ENCODE measurements at places on chromosomes 12 and 14. TPM values are rescaled to one million over a fixed set of nuclear protein-coding genes. Genes with fewer than 3 reads are reported as not detected.

The ADAM21 gene
- 0.65 TPM for total RNA-seq

The CDK4 gene
- 62.0 TPM for total RNA-seq

The NKX2-1 gene
- total RNA-seq = not detected

The LAG3 gene
- 0.97 TPM for total RNA-seq

The UTP20 gene
- 8.8 TPM for total RNA-seq

The LTBP2 gene
- 43.3 TPM for total RNA-seq

The CHGA gene
- total RNA-seq = not detected

The E2F7 gene
- 0.16 TPM for total RNA-seq

- DNase-seq = no peak
Measured at GRCh38 chr12:116879509-116880212, 1.6 kb downstream of the HRK start.

DNA sequence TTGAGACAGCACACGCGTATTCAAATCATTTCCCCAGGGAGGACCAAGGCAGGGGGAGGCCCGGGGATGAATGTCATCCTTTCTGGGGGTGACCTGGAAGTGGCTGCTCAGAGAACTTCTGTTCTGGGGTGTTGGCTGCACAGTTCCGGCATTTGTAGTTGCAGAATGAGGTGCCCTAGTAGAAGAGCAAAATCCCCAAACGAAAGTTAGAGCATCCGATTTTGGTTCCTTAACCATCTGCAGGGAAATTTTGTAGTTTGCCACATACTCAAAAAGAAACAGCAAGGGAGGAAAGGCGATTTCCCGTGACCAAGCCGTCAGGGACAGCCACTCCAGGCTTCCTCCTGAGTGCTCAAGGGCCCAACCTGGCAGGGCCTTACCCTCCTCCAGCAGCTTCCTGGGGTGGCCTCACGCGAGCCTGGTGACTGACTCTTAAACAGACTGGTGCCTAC is 13.0 kb upstream of the TRAF3 start:
- DNase-seq = no peak

GRCh38 chr12:48978291-48978740 is at the start of gene WNT1:
WNT1 (plus strand) TSS chr12:48978322; CDS start chr12:48978651, 329 bp downstream.
- DNase-seq = no peak

- no peak for DNase-seq
Measured at GRCh38 chr12:51076236-51076930, 7.0 kb downstream of the CSRNP2 start.

- DNase-seq = peak; percentile 32
Measured at GRCh38 chr12:88241862-88242570, 99.9 kb downstream of the TMTC3 start.

DNA sequence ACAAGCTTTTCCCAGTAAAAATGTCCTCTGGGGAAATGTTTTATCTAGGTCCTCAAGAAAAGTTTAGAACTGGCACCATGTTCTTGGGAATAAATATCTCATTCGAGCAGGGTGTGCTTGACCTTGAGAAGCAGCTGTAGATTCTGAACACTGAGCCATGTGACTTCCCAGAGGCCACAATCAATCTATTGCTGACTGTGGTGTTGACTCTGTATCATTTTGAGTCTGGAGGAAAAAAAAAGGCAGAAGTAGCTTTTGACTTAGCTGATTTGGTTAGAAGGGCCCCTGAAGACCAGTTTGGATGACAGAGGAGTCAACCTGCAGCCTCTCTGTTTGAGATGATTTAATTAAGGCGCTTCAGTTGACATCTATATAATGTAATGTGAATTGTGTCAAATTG is 592.4 kb upstream of the SEL1L start:
- DNase-seq = no peak

- DNase-seq = no peak
Measured at GRCh38 chr14:68407285-68407684, 385.6 kb downstream of the ZFP36L1 start.

DNA sequence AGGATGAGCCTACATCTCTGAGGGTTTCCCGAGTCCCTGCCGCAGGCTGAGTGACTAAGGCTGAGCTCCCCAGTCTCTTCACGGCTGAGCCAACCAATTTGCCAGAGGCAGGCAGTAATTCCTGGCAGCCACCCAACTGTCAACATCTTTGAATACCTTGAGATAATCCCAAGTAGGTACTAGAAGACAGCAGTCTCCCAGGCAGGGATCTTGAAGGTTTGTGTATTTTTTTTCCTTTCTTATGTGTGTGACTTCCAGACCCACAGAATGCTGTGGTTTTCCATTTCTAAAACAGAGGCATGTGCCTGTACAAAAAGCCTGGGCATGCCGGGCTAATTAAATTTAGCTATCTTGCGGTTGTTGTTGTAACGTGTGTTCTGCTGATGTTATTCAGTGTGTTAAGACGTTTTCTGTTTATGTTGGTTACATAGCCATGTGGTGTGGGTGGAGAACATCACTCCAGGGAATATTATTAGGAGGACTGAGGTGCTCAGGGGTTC is 155.5 kb downstream of the ANO2 start:
- DNase-seq = no peak

DNA sequence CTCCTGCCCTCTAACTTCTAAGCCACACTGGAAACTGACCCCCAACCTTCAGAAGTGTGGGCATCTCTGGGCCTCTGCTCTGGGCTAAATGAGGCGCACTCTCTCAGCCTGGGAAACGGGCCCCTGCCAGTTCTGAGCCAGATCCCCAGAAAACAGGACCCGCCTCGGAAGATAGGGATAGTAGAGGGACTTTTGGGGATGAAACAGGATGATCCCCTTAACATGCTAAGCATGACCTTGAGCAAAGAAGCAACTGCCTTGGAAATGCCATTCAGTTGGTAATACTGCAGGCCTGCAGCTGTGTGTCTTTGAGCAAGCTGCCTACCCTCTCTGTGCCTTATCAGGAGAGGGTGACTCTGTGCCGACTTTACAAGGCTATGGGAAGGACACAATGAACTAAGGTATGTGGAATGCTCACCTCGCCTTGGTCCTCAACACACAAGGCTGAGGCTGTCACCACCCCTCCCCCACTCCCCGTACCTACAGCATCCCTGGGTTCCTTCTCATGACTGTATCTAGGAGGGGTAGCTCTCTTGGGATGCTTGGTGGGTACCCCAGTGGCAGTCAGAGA is 54.0 kb downstream of the NCOR2 start:
- no peak for DNase-seq

GRCh38 chr12:128783129-128783574 is 40.6 kb downstream of the SLC15A4 start:
- DNase-seq = no peak

DNA sequence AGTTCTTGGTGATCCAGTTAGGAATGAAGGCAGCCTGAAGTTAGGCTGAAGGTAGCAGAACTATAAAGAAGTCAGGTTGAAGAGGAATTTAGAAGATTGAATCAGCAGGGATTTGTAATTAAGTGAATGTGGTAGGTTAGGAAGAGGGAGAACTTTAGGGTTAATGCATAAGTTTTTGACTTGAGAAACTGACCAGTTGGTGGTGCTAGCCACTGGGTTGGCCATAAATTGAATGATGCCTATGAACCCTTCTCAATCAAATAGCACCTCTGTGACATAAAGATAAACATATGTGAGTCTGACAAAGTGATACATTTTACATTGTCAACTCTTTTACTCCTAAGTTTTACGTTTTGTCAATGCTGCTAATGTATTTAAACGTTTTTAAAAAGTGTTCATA is 290.6 kb upstream of the NAV3 start:
- no peak for DNase-seq

DNA sequence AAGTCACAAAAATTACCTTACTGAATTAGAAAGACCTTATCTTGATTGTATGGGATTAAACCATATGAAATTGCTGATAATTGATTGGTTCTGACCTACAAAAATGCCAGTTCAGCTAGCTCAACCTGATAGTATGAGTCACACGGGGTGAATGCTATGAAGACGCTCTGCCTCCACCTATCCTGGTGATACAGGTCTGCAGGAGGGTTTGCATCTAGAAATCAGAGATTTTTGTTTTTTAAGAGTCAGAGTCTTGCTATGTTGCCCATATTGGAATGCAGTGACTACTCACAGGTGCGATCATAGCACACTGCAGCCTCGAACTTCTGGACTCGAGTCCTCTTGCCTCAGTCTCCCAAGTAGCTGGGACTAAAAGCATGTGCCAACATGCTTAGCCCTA is 120.4 kb downstream of the HMGA2 start:
- DNase-seq = no peak

- DNase-seq = no peak
Measured at GRCh38 chr12:61808856-61809255, 451.3 kb upstream of the USP15 start.

DNA sequence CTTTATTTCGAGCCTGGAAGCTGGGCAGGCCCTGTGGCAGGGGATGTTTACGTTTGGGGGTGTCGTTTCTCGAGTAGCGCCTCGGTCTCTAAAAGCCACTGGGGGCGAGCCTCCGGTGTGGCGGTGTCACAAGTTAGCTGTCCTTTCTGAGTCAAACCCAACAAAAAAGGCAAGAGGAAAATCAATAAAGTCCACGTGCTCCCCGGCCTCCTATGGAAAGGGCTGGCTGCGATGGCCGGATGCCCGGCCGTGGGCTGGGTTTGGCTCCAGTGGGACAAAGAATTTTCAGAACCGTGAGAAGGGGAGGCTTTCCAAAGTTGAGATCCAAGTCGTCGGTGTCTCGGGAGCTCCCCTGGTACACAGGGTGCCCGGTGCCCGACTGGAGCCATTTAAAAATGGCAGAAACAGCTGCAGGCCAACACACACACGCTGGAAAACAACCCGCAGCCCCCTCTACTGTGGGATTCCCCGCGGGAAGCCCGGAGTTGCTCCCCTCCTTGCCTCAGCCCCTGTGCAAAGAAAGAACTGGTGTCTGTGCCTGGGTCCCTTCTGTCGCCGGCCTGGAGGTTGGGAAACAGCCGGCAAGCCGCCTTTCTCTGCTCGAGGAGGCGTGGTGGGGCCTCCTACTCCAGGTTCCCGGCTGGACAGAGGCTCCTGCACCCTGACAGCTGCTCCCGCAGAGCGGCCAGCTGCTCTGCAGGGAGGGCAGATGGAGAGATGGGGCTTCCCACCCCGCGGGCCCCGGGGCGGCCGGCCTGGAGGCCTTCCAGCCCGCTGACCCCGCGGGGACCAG is 1.9 kb downstream of the BCL7A start:
- DNase-seq = peak; percentile 77

DNA sequence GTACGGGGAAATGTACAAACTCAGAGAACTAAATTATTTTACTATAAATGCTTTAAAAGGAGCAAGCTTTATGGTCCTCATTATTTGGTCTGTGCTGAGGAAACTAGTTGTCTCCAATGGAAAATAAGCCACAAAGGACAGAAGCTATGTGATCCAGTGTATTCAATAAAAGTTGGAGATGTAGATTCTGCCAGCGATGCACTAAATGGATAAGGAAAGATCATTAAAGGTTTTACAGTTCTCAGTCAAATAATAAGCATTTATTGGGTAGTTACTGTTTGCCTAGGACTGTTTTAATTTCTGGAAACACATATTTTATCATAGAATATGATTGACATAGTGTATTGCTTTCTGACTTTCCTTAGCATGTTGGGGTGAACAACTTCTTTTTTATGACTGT is 458.9 kb upstream of the STXBP6 start:
- no peak for DNase-seq

DNA sequence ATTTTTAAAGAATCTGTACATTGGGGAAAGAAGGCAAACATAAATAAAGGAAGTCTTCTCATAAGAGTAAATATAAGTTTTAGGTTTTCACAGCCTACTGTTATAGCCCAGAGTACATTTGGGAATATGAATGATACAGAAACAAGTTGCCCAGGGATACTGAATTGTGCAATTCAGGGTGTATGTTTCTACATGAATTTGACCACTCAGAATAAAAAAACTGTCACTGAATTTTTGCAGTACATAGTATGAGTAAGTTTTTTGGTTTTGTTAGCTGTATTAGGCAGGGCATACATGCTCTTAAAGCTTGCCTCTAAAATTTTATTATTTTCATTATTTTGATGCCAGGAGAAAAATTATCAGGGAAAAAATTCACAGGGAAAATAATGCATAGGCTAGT is 6.6 kb upstream of the PCNX4 start:
- no peak for DNase-seq

DNA sequence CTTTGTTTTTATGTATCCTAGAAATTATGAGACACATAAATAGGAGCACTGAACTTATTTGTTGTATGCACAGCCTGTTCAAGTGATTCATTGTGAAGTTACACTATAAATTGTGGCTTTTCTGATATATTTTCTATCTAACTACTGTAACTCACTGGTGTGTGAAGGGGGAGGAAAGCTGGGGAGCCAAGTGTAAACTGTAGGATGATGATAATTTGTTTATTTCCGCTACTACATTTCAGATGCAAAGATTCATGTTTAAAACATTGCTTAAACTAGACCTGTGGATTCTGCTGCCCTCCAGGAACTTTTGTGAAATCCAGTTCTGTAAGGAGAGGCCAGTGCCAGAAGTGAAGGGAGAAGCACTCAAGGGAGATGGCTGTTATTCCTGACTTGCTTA is 3.3 kb downstream of the TMTC2 start:
- no peak for DNase-seq

DNA sequence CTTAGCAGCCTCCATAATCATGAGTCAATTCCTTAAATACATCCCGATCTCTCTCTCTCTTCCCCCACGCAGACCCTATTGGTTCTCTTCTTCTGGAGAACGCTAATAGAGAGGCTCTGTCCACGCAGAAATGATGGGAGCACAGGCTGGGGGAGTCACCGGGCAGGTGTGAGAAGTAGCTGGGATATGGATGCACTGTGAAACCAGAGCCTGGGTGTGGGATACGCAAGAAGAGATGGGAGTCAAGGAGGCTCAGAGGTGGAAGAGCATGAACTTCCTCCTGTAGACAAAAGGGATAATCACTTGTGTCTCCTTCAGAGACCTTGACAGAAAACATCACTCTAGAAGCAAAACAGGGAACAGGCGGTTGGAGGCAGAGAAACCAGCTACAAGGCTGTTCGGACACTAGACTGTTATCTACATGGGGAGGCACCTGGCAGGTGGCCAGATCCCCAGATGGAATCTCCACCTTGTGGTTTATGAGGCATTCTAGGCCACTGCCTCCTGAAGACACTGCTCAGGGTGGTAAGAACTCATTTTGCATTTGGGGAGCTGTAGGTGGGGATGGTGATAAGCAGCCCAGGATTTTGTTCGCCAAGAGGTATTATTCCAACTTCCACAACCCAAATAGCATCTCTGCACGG is 7.2 kb upstream of the SELPLG start:
- peak; percentile 51 for DNase-seq

DNA sequence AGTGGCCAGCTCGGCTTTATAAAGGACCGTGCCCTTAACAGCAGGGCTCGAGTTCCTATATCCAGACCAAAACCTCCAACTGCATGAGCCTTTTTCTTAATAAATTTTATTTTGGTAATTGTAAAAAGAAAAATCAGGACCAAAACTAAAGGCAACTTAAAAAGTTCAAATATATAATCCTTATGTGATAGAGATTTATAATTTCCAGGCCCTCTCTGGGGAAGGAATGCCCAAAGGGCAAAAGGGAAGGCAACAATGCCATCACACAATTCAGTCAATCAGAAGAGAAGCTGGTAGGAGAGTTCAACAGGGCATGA is 401 bp upstream of the IPO4 start:
- DNase-seq = no peak

DNA sequence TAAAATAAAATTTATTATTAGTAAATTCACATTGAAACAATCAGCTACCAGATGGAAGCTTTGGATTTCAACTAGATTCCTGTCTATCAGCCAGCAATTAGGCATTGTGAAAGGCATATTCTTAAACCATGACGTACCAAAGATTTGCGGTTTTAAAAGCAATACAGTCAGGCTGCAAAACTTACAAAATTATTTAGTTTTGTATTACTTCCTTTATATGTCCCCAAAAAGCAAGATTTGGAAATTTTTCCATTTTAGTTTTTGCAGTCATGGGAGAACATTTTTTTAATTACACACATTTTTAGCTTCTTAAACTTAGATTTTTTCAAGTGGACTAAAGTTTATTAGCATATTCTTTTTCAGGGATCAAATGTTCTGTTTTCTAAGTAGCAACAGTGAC is 225.0 kb upstream of the KITLG start:
- no peak for DNase-seq

All from left cardiac atrium (tissue), 4 donors.